ENCODE measurements at places on chromosomes 1 and 21. TPM values are rescaled to one million over a fixed set of nuclear protein-coding genes. Genes with fewer than 3 reads are reported as not detected.

PMVK gene
- total RNA-seq = 30.3 TPM

SLC2A5 gene
- total RNA-seq = 2.7 TPM

ANGPTL3 gene
- total RNA-seq = 2.6 TPM

GPR25 gene
- not detected for total RNA-seq

NUDT4B gene
- total RNA-seq = 1.3 TPM

GRCh38 chr1:71738910-71739309 is 543.4 kb downstream of the NEGR1 start:
- no peaks in the 10 kb centered on the region for H3K36me3 ChIP-seq
- DNase-seq = no peak
- no peak overlapping the region for H3K27ac ChIP-seq
- no peaks in the 10 kb centered on the region for H3K4me1 ChIP-seq
- no peak overlapping the region for H3K4me3 ChIP-seq
- no peaks in the 10 kb centered on the region for H3K27me3 ChIP-seq

DNA sequence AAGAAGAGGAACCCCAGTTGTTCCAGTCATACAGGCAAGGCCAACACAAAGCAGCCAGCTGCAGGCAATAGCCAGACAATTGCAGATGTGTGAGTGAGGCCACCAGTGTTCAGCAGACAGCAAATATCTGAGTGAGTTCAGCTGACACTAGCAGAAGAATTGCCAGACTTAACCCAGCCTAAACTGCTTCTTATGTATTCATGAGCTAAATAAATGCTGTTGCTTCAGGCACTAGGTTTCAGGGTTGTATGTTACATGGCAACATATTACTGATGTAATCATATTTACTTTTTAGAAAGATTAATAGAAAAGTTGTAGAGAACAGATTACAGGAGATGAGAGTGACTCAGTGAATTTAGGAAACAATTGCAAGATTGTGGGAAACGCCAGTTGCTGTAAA is 129.8 kb upstream of the CHODL start:
- no peak overlapping the region for H3K4me3 ChIP-seq
- DNase-seq = no peak
- no peak overlapping the region for H3K27ac ChIP-seq
- H3K27me3 ChIP-seq = no peaks in the 10 kb centered on the region

- DNase-seq = no peak
- peaks cover 28% of the 10 kb centered on the region for H3K36me3 ChIP-seq
- H3K27me3 ChIP-seq = no peaks in the 10 kb centered on the region
- peaks cover 3% of the 10 kb centered on the region for H3K4me1 ChIP-seq
Measured at GRCh38 chr1:51274676-51275075, 38.6 kb downstream of the RNF11 start.

GRCh38 chr1:116556289-116557006 is 14.4 kb downstream of the CD58 start:
- no peaks in the 10 kb centered on the region for H3K27me3 ChIP-seq
- H3K4me1 ChIP-seq = no peaks in the 10 kb centered on the region
- DNase-seq = no peak
- no peaks in the 10 kb centered on the region for H3K36me3 ChIP-seq
